Nephron progenitor cell (in vitro differentiated cells): ENCODE measurements at places on chromosomes 1 and 21.
A peak's percentile ranks its signal among the peaks of the same experiment; 100 is the strongest.

DNA sequence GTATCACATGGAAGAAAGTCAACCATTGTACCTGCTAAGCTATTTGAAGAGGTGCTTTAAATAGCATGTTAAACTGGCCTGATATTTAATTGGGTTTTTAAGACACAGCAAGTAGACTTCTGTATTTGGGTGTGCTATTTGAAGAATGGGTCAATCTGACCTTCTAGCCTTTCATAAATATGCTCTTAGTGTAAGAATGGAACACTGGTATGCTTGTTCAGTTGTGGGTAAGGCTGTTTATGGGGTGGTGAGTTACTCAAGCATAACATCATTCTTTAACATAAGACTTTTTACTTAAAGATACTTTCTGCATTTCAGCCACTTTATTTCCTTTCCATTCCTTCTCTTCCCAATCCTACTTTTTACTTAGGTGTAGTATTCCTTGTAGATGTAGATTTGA is 21.4 kb downstream of the AHCYL1 start:
- no peak for DNase-seq

GRCh38 chr1:15684468-15685291 is 560 bp downstream of the PLEKHM2 start:
- peak; percentile 59 for DNase-seq

DNA sequence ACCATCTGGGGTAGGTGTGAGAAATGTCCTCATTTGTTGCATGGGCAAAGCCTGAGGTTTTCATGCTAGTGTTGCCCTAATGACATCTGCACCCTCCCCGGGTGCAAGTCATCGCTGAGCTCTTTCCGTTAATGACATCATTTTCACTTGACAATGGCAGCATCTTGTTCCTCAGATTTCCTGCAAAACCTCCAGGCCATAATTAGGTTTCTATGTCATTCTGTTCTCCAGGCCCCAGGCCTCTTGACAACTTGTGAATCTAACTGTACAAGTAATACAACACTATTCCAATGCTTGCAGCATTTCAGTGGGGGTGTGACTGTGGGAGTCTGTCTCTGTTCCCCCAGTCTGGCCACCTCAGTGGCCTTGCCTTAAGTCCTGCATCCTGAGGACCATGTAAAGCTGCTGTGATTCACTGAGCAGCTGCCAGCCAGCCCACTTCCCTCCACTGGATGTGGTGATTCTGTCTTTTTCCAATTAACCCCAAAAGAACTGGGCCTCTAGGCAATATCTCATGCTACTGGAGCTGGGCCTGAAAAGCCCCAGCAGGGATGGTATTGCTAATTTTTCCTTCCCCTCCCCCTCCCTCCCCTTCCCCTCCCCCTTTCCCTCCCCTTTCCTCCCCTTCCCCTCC is 22.8 kb downstream of the RAB7B start:
- DNase-seq: no peak

DNA sequence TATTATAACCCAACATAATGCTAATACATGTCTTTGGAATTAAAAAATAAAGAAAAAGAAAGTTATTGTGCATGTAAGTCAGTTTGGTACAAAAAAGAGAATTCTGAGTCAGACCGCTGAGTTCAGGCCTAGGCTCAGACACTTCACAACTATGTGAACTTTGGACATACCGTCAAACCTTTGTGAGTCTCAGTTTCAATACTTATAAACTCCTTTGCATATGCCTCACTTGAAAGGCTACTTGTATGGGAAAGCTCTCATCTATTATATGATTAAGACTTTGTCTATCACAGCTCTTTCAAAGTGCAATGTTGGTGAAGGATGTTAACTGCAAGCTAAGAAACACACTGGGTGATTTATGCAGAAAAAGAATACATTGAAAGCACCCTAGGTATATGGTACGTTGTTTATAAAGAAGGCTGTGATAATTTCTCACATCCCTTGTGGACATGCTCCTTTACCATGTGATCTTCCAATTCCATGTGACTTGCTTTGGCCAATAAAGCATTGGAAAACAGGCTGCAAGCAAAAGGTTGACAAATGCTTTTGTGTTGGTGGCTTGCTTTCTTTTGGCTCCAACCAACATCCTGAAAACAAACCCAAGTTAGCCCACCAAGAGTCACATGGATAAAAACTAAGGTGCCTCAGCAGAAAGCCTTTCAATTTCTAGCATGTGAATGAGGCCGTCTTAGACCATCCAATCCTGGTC is 49.6 kb downstream of the INTS7 start:
- DNase-seq: no peak

GRCh38 chr1:238005116-238005515 is 114.4 kb upstream of the ZP4 start:
- no peak for DNase-seq

DNA sequence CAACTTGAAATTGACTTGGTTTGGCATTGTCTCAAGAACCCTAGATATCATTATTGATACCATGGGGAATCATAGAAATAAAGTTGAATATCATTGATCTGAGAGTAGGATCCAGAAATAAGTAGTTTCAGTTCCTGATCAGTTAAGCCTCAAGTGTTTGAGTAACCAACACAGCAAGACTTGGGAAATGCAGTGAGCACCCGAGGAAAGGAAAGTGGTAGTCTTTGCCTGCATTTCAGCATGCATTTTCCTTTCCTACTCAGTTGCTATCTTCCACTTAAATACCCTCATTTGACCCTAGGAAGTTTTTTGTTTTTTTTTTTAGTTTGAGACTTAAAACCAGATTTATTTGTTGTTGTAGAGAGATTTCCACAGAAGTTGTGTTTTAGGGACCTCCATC is 18.9 kb downstream of the CLEC20A start:
- DNase-seq: no peak

DNA sequence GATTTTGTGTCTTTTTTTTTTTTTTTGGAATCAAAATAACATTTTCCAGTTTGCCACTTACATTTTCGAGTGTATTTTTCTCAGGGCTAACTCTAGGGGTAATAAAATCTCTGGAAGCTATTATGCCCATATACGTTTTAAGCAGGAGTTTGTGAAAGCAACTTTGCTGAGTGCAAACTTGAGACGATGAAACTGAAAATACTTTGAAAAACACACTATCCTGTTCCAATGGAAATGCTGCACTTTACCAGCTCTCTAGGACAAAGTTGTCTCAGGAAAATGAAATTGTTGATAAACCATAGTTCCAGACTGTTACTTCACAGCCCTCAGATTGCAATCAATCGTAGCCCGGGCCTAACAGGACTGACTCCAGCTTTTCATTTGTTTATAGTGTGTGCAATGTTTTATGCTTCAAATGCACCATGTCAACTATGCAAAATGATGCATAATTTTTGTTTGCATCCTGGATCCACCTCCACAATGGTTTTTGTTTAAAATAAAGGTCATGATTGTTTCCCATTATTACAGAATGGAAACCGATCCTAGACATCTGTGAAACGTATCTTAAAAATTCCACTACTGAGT is 220.6 kb upstream of the PKN2 start:
- no peak for DNase-seq

- DNase-seq: no peak
Observed at GRCh38 chr1:156157966-156158365, 4.6 kb downstream of the SEMA4A start.

DNA sequence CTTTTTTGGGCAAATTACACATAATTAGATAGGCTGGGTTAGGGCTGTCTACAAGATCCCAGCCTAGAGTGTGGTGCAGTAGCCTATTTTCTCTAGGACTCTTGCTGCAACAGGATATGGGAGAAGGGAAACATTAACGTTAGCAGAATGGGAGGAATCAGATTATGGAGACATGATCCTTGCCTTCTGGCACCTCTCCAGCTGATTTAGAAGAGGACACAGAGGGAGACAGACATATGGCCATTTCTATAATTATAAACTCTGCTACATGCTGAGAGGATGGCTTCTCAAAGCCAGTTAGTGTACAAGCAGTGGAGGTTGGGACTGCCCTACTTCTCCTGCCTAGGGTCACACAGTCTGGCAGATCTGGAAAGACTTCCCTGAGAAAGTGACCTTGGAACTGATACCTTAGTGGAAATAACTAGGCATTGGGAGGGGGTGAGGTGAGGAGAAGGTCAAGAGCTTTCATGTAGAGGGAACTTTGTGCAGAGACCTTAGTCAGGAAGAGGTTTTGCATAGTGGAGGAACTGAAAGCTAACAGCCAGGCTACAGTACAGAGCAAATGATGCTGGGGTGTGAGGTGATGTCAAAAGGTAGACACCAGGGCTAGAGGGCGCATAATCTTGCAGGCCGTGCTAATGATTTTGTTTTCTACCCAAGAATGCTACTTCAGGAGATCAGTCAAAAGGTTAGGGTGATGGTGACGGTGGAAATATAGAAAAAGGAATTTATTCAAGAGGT is 1.2 kb upstream of the CD1D start:
- no peak for DNase-seq

DNA sequence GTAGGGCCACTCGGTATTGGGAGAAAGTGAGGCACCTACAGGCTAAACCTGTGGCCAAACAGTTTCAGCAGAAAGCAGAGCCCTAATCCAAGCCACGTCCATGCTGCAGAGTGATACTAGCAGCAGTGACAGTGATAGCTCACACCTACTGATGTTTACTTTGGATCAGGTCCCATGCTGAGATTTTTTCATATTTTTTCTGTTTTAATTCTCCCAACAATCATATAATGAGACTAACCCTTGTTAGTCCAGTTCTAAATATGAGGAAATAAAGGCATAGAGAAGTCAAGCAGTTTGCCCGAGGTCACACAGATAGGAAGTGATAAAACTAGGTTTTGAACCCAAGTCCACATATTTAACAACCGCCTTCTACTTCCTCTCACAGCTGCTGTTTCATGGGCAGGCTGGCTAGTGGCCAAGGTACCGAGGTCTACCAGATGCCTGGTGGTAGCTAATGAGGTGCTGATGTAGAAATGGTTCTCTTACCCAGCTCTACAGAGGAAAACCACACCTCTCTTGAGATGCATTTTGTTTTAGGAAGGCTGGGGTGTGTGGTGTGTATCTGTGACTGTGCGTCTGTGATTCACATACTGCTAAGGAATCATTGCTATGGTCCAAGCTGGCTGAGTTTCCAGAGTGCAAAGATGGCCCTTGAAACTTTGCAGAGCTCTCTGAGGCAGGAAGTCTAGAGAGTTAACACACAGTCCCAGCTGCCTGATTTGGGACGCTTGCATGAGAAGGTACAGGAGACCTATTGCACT is 80.3 kb upstream of the ARTN start:
- DNase-seq: no peak

DNA sequence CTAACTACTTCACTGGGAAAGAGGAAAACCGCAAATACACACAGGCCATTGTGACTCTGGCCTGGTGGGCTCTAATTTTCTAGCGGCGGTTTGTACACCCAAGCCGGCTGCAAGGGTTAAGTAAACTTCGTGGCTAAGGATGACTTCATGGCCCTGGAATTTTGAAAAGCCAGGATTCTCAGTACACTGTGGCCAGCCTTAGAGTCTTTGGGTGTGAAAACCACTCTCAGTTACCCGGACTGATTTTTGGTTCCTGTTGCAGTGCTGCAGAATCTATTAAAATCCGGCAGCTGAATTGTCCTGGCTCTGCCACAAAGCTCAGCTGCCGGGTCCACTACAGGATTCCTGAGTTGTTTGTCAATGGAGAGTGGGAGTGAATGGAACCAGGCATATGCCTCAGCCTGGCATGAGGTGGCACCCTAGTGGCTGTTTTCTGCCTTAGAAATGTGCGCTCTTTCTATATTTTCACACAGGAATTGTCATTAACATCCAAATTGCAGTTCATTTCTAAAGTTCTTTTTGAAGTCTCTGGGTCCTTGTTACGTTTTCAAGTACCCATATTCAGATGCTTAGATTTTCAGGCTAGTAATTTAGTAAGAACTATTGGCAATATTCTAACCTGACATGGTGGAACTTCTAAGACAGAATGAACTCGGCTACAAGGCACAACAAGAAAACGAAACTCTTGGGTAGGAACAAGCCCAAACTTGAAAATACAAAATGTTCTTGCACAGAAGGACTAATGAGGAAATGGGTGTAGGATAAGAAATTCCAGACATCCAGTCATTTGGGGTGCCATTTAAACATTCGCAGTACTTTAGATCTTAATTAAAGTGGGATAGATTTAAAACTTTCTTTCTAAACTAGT is 255.9 kb downstream of the NFIA start:
- peak; percentile 28 for DNase-seq

DNA sequence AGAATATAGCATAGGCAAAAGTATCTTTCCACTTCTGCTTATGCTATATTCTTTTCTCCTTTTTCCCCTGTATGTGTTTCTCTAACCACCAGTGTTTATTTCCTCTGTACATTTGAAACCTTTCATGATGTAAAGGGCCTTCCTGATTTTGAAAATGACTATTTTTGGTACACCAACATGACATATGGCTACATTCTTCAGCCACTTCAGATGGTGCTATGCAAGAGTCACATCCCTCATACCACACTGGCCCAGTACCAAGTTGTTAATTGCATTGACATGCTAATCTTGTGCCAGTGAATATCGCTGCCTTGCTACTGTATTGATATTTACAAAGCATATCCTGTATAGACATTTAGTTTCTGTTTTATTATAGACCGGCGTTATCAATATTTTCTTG is 408.7 kb downstream of the NCAM2 start:
- no peak for DNase-seq

- DNase-seq: no peak
Observed at GRCh38 chr1:174209347-174210187, 50.2 kb downstream of the RABGAP1L start.

- no peak for DNase-seq
Observed at GRCh38 chr1:46199233-46199749, 1.1 kb upstream of the POMGNT1 start.

DNA sequence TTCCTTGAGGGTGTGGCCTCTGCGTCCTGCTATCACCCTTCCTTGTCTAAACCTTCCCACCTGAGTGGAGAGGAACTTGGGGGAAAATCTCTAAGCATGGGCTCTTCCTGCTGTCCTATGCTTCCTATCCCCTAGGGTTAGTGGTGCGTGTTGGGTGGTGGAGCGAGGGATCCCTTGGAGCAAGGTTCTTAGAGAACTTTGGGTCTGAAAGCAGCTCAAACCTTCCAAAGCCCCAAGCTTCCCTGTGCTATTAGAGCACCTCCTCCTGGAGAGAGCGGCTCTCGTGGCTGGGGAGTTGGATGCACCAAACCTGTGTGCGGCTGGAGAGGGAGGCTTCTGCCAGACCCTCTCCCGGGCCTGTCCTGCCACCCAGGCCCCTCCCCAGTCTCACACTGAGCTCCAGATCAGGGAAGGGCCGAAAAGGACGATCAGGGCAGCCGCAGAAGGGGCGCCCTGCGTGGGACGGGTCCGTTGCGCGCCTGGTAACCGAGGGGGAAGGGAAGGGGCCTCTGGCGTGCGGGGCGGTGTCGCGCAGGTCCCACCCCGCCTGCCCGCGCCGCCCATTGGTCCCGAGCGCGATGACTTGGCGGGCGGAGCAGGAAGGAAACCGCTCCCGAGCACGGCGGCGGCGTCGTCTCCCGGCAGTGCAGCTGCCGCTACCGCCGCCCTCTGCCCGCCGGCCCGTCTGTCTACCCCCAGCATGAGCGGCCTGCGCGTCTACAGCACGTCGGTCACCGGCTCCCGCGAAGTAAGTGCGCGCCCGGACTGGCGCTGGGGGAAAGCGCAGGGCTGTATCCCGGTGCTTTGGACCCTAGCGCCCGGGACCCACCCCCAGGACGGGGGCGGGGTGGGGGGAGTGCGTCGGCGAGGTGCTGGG is at the start of gene SH3BGRL3:
SH3BGRL3 (plus strand) TSS at position 631 of the 877 bp plus-strand sequence; CDS start at position 701, 70 bp downstream.
- peak; percentile 86 for DNase-seq
